ENCODE measurements at places on chromosomes 5 and 9.

- DNase-seq = no peak
Observed at GRCh38 chr9:111258209-111258874, 71.7 kb downstream of the OR2K2 start.

DNA sequence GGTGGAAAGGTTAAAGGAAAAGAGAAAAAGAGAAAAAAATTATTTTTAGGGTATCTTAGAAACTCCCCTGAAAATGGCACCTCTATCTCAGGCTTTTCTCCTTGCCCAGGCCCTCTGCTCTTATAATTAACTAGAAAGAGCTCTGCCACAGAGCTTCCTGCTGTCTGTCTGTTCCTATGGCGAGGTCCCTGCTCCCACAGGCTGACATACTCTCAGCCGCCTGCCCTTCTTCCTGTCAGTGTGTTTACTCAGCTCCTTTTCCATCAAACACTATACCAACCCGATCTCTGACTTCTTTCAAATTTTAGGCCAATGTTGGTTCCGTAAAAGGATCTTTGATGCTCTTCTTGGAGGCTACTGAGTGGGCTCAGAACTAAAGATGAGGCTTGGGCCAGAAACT, 482.6 kb downstream of the DMAC1 start:
- no peak for DNase-seq

GRCh38 chr9:95773053-95773418, 102.5 kb upstream of the ERCC6L2 start:
- DNase-seq = no peak

DNA sequence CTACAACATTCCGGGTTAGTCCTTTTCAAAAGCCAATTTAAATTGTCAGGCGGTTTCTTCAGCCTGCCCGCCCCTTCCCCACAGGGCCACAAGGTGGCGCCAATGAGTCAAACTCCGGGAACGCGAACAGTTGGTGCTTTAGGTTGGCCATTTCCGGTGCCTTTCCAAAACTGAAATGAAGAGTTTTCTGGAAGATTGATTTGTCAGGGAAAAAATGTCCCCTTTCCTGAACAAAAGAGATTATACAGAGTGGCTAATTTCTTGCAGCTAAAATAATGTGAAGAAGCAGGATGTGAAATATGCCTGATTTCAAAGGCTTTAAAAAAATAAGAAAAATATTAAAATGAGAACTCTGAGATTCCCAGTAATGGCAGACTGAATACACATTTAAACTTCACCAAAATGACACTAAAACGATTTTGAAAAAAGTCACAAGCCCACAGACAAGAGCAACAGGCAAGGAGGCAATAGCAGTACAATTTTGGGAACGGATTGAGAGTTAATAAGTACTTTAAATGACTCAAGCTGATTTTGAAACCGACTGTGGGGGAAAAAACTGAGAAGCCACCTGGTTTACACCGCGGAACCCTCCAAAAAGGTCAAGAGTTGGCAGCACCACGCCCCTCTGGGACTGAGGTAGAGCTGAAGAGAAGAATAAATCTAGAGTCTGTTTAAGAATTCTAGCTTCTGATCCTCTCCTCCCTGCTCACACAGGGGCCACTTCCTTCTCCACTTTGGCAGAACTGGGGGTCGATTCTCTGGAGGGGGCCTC, 45.7 kb downstream of the SLC46A2 start:
- peak; percentile 88 for DNase-seq

- no peak for DNase-seq
Observed at GRCh38 chr5:4058899-4059298, 463.3 kb downstream of the IRX1 start.

- no peak for DNase-seq
Observed at GRCh38 chr5:151139646-151140045, 17.9 kb downstream of the ANXA6 start.

DNA sequence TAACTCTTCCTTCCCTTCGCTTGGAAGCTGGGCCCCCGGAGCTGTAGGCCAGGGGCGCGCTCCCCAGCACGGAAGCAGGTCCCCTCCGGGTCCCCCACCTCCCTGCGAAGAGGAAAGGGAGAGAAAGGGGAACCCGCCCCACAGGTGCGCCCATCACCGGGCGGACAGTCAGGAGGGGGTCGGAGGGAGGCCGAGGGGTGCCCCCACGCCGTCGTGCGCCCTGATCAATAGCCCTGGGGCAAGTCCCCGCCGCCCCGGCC, 793 bp downstream of the AGPAT2 start:
- DNase-seq = no peak

DNA sequence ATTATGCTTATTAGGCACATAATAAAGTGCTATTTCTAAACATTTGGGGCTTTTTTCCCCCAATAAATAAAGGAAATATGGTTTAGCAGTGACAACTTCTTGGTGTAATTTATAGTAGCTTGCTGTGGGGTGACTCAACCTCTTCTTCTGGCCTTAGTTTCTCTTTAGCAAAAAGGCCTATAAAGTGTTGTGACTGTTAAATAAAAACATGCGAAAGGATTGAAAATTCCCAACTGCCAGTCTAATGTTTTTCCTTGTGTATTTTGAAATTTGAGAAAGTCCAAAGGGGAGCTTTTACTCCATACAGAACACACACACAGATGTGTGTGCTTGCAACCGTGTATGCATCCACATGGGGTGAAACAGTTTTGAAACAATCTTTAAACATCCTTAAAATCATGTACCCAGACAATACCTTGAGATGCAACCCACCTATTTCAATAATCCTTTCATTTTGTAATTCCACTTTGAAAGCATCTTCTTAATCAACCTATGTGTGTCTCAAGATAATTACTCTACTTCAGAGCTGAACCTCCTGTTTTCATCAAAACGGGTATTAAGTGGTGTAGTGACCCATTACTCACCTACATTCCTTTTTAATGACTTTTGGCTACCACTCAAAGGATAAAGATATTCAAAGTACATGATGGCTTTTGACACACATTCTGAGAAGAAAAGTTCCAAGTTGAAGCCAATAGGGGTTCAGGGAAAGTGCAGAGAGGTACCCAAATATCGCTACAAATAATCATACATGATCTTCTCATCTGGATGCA, 123.8 kb downstream of the DROSHA start:
- DNase-seq = no peak

DNA sequence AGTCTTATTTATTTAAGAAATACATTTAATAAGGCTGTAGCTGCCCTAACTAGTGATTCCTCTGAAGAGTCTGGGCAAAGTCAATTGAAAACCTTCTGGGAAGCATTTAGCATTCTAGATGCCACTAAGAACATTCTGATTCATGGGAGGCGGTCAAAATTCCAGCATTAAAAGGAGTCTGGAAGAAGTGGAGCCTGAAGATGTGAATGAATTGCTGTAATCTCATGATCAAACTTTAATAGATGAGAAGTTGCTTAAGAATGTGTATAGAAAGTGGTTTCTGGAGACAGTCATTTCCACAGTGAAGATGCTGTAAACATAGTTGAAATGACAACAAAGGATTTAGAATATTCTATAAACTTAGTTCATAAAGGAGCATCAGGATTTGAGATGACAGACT, 61.4 kb downstream of the WDR41 start:
- DNase-seq = no peak

DNA sequence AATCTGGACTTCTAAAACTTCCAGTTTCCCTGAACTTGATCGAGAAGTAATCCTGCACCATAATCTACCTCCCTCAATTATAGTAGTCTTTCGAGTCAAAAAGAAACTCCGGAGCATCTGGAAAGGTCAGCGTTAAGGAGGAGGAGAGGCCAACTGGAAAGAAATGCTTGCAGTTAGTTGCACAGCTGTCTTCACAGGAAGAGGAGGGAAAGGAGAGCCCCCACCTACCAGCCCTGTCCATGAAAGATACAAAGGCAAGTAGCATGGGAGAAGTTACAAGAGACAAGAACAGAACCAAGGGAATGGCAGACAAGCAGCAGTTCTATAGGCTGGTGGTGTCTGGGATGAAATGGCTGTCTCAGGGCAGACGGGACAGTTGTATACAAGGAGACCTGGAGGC, 170.6 kb downstream of the RAB3C start:
- DNase-seq = no peak

DNA sequence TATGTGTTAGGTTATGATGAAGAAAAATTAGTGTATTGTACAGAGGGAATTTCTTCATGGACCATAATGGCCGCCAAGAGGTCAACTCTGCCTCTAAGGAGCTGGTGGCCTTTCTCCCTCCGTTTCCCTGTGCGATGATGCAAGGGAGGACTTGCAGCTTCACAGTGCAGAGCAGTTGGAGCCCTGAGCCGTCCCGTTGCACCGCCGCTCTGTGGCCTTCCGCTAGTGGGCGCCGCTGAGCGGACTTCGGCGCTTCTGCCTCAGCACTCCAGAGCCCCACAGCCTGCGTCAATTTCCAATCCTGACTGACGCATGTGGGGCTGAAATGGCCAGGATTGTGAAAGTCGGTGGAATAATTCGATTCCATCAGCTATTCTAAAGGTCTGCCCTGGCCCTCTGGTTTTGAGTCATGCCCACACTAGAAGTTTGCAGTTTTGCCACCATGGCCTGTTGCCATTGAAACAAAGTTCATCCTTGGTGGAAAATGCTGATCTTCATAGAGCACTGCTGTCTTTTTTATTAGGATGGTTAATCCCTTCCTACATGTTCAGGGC, 22.7 kb upstream of the LECT2 start:
- peak; percentile 99 for DNase-seq

- no peak for DNase-seq
Observed at GRCh38 chr5:171175746-171176145, 133.3 kb upstream of the TLX3 start.

DNA sequence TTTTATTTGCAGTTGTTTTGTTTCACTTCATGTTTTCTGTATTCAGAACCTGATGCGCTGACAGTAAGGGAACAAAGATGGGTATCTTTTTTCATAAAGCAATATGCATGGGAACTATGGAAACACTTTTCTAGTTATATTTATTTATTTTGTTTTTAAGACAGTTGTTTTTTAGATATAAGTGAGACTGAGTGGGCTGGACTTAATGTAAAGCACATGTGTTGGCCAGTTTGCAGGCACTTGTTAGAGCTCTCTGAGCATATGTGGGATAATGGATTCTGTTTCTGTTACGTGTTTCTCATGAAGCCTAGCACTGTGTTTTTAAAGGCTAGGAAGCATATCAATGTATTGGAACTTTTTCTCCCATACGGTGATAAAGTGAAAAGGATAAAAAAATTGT, 164.1 kb downstream of the PRR16 start:
- DNase-seq = no peak

DNA sequence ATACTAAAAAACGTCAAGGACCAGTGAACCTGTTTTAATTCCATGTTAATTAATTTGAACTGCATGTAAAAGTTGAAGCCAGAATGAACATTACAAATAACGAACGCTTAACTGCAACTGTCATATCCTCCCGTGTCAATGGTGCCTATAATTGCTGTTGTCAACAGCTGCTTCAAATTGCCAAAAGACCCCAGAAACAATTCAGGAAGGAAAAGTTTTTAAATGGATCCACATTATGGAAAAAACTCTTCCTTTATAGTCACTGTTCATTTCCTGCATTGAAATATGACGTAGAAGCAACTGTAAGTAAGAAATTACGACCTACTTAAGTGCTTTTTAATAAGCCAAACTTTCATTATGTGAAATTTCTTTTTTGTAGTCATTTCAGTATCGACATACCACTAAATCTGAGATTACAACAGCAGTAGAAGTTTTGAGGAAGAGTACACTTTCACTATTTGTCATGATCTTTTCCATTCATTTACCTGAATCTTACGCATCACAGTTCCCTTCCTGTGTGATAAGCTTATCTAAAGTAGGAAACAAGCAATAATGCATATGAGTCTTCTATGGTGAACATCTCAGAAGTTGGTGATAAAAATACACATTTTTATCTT, 37.8 kb downstream of the MEF2C start:
- no peak for DNase-seq

DNA sequence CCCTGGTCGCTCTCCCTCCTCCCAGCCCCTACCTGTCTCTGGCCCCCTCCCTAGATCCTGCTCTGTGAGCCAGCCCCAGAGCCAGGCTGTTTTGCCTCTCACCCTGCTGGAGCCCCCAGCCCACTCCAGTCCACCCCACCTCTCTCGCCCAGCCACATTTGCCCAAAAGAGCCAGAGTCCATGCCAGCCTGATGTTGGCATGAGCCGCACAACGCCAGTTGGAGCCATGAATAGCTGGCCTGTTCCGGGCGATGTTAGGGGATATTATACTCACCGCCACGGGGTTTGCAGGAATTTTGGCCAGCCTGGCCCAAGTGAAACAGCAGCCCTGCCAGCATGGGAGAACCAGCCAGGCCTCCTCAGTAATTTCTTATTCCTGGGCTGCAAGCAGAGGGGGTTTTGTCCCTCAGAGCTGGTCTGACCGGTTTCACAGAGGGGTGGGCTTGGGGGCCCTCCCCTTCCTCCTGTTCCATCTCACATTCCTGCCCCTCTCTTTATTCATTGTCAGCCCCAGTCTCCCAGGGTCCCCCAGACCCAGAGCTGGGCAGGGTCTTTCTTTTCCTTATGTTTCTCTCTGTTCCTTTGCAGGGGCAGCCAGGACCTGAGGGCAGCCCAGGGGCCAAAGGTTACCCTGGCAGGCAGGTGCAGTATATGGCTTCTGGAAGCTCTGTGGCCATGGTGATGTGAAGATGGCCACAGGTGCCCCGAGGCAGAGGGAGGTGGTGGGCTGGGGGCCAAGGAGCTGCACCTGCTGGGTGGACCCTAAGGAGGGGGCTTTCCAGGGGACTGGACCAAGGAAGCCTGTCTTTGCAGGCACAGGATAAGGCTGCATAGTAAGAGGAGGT, 50.1 kb downstream of the COL27A1 start:
- DNase-seq = no peak

- DNase-seq = no peak
Observed at GRCh38 chr5:172571892-172572291, 69.2 kb upstream of the NEURL1B start.

- no peak for DNase-seq
Observed at GRCh38 chr5:169691471-169691870, 54.4 kb downstream of the DOCK2 start.

- no peak for DNase-seq
Observed at GRCh38 chr9:21919377-21920362, 74.5 kb downstream of the CDKN2A start.

- no peak for DNase-seq
Observed at GRCh38 chr9:75788006-75788634, 102.4 kb upstream of the PCSK5 start.

GRCh38 chr9:99680191-99680590, 141.5 kb upstream of the NR4A3 start:
- DNase-seq = no peak

- peak; percentile 50 for DNase-seq
Observed at GRCh38 chr5:117454716-117455212, 880.1 kb upstream of the SEMA6A start.

DNA sequence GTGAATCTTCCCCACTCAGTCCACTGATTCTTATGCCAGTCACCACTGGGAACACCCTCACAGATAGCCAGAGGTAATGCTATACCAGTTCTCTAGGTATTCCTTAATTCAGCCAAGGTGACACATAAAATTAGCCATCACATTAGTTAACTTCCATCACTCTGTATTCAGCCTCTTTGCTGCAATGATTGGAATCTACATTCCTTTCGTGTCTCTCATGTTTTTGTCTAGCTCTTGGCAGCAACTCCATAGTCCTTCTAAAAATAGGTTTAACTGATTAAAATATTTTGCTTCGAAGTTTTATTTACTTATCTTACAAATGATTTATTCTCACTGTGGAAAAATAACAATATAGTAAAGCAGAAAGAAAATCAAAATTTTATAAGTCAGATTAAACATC, 19.6 kb upstream of the RNF20 start:
- DNase-seq = no peak

- no peak for DNase-seq
Observed at GRCh38 chr5:57243286-57244137, 69.7 kb downstream of the GPBP1 start.
